ENCODE measurements at places on chromosomes 5 and 9. TPM values are rescaled to one million over a fixed set of nuclear protein-coding genes. Genes with fewer than 3 reads are reported as not detected.

DNA sequence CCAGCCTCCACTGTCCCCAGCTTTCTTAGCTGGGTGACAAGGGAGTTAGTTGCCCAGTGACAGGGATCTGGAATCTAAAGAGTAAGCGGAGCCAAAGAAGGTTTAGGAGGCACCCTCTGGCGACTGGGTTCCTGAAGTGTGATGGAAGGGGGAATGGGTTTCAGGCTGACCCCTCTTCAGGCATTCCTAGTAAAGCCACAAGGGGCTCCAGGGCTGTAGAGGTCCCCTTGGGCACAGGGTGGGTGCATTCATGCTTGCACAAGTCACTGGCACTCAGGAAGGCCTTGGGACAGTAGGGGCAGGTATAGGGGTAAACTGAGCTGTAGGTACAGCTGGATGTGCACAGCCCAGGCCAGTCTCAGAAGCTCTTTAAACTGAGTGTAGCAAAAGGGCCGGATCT, 74.2 kb downstream of the CPLANE1 start:
- no peak for DNase-seq

Gene PCDHGC5
- not detected for total RNA-seq

Gene ISL1
- not detected for total RNA-seq

- DNase-seq = no peak
Observed at GRCh38 chr9:72772661-72773060, 180.2 kb downstream of the ALDH1A1 start.

- no peak for DNase-seq
Observed at GRCh38 chr9:138022756-138023393, 145.3 kb downstream of the CACNA1B start.

Gene DRD1
- total RNA-seq = not detected

Gene TMEM161B
- 22.9 TPM for total RNA-seq

Gene CCDC192
- not detected for total RNA-seq

DNA sequence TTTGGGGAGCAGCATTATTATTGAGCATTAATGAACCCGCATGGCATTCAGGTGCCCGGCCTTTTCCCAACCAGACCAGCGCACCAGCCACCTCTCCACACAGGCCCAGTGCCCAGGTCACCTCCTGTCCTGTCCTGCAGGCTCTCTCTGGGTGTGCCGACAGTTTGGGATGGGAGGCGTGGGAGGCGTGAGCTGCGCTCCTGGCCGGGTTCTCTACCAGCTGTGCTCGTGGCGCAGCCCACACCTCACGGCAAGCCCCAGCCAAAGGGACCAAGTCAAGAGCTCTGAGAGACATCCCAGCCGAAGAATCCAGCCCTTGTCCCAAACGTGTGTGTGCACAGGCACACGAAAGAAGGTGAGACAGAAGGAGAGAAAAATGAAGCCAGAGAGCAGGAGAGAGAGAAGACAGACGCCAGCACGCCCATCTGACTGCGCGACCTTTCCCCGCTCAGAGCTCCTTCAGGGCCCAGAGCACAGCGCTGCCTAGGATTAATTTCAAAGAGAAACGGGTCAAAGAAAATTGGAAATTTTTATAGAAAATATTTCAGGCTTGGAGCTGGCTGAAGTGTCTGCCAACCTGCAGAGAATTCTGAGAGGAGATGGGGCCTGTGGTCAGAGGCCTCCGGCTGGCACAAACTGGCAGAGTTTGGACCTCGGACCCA, 81.7 kb downstream of the ADAMTS2 start:
- DNase-seq = peak; percentile 1

DNA sequence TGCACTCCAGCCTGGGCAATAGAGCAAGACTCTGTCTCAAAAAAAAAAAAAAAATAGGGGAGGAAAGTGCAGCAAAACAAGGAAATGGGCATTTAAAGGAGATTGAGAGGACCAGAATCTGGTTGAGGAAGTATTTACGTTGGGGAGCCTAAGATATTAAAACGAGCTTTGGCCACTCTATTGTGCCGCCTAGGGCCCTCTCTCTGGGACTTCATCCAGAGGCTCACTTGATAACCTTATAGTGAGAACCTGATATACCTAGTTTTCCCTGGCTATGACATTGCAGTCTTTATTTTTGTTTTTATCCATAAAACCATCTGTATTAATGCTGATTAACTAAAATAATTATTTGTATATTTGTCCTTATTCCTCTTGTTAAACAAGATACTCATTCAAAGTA, 213.6 kb downstream of the SAXO1 start:
- no peak for DNase-seq

GRCh38 chr5:165079389-165079788, 1574.0 kb downstream of the MAT2B start:
- no peak for DNase-seq

DNA sequence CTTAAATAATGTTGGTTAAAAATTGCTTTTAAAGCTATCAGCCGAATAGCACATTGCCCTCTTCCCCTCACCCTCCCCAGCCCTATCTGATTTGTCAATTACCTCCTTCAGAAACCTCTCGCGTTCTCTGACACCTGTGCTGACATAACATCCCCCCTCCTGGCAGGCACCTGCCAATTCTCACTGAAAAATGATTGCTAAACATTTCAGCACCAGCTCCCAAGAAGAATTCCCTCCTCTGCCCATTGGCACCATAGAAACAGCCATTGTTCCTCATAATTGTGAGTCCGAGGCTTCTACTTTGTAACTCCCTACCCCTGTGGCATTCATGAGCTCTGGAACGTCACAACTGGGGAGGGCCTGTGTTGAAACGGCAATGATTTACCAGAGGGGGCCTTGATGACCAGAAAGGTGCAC, 20.2 kb downstream of the CDH6 start:
- no peak for DNase-seq

Gene CACFD1
- 1.1 TPM for total RNA-seq

DNA sequence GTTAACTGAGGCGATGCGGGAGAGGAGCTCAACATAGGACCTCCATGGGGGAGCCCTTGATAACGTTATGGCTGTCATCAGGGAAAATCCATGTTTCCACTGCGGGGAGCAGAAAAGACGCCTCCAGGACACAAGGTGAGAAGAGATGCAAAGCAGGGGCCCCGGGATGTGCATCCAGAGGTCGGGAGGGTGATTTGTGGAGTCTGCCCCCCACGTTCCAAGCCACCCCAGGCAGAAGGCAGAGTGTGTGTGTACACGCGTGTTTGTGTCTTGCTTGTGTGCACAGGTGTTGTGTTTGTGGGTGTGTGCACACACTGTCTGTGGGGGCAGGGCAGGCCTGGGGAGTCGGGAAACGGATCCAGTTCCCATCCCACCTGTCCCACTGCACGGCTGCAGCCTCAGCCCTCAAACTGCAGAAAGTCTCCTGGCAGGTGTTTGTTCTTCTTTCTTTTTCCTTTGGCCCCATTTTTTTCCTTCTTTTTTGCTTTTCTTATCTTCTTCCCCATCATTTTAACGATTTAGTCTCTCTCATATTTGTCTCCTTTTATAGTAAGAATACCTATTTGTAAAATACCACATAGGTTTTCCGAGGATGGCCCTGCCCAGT, 17.4 kb upstream of the PLEKHG4B start:
- no peak for DNase-seq

DNA sequence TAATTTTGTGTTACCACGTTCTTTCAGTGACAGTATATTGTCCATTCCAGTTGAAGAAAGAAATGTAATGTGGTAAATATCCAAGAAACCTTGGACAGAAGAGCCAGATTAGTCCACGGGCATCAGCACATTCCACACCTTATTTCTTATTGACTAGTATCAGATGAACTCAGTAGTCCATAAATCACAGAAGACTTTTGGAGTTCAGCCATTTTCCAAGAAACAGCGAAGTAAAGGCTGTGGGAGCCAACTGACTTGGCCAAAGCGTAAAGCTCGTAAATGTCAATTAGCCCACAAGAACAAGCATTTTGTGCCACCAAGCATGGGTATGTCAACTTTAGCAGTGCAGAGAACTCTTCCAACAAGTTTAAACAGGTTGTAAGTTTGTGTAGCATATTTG, 60.2 kb upstream of the STARD4 start:
- DNase-seq = no peak

GRCh38 chr5:1104327-1105006, 7.4 kb downstream of the SLC12A7 start:
- peak; percentile 22 for DNase-seq

DNA sequence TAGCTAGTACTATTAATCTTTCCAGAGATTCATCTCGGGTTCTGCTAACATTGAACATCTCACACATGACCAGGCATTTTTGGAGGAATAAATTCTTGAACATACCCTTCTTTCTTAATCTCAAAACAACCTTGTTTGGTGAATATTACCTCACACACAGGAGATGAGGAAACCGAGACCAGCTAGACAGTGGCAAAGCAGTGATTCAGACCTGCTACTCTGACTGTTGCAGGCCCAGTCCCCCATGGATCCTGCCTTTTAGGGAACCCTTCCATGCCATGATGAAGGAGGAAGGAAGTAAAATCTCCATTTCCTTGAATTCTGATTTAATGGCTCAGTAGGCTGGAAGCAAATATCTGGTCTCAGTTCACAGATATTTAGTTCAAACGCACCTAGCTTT, 2.6 kb downstream of the PCSK5 start:
- DNase-seq = no peak
